NCI-H510A (cell line): ENCODE measurements at places on chromosomes 12 and 14.

DNA sequence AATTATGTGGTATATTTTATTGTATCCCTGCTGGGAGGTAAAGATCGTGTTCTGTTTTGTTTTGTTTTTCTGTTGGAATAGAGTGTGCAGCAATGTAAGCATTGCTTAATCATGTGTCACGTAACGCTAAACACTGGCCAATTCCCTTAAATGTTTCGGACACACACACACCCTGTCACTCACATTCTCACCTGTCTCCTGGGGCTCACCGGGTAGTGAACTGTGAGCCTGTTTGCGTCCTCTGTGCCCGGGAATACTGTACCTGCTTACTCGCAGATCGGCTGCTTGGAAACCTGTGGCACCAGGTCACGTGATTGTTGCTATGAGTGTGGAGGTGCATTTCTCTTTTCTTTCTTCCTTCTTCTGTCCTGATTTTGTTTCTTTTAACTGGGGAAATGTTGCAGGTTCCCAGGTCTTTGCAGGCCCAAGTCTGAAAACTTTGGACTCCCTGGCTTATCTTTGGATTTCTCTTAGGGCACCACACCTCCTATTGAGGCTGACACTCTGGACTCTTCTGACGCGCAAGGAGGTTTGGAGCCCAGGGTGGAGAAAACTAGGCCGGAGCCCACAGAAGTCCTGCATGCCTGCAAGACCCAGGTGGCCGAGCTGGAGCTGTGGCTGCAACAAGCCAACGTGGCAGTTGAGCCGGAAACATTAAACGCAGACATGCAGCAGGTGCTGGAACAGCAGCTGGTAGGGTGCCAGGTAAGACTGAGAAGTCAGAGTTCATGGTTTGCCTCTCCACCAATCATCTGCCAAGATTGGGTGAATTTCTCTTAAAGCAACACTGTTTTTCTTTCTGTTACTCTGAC lies 181.1 kb downstream of the ESR2 start:
- DNase-seq: peak; percentile 54

GRCh38 chr12:124278389-124279101 lies 16.3 kb upstream of the RFLNA start:
- DNase-seq: peak; percentile 55

GRCh38 chr14:96581902-96582301 lies 79.7 kb downstream of the PAPOLA start:
- no peak for DNase-seq

- DNase-seq: no peak
Observed at GRCh38 chr14:24434036-24434435, 4.3 kb downstream of the KHNYN start.

GRCh38 chr12:53775478-53776145 lies 23.8 kb upstream of the CISTR start:
- DNase-seq: no peak

- no peak for DNase-seq
Observed at GRCh38 chr12:4277857-4278256, 4.3 kb downstream of the CCND2 start.

- no peak for DNase-seq
Observed at GRCh38 chr12:51369581-51369980, 21.6 kb downstream of the GALNT6 start.

GRCh38 chr12:131422744-131423143 lies 288.1 kb upstream of the SFSWAP start:
- DNase-seq: no peak

- no peak for DNase-seq
Observed at GRCh38 chr14:75654127-75654732, 6.4 kb downstream of the ERG28 start.

GRCh38 chr14:52112336-52113018 lies 43.6 kb upstream of the NID2 start:
- no peak for DNase-seq

DNA sequence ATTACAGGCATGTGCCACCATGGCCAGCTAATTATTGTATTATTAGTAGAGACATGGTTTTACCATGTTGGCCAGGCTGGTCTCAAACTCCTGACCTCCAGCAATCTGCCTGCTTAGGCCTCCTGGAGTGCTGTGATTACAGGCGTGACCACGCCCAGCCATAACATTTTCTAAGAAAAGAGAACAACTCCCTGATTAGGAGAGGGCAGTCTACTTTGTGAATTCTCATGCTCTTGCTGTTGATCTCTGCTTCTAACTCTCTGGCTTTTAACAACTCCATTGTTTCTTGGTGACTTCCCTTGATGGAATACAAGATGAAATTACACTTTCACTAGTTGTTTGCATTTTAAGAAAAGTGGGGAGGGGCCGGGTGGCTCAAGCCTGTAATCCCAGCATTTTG lies 33.6 kb downstream of the SSH1 start:
- no peak for DNase-seq

- DNase-seq: no peak
Observed at GRCh38 chr12:47725893-47726292, 603 bp upstream of the ENDOU start.

DNA sequence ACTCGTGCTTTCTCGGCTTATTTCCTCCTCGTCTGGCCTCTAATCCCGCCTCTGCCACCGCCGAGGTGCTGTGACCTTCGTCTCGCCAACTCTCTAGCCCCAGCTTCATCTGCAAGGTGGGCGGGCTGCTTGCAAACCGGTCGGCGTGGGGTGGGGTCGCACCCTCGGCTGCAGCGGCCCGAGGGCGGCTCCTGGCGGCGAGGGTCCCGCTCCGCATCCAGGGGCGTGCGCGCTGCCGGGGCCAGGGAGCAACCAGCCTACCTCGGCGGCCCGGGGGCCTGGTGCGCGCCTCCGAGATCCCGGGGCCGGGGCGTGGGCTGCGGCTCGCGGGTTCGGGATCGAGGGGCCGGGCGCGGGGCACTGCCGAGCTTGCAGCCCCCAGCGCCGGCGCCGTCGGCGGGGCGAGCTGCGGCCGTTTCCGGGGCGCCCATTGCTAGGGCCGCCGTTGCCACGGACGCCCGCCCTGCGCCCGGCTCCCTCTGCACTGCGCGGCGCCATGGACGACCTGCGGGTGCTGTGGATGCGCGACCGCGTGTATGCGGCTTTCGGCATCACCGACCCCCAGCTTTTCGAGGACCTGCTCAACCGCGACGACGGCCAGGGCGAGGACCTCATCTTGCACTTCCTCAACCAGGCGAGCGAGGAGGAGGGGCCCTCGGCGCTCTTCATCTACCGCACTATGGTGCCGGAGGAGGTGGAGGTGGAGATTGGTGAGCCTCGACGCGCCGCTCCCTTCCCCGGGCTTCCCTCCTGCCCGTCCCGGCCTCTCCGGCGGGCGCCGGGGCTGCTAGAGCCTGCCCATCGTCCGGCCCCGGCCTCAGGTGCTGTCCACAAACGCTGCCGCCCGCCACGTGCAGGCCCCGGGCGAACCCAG lies at the start of gene DNAH10:
Gene DNAH10 (plus strand): TSS at position 461 of the 874 bp plus-strand sequence. CDS start 36 bp downstream, at position 497.
- DNase-seq: peak; percentile 65

- DNase-seq: no peak
Observed at GRCh38 chr12:18192119-18192518, 69.2 kb upstream of the PIK3C2G start.

DNA sequence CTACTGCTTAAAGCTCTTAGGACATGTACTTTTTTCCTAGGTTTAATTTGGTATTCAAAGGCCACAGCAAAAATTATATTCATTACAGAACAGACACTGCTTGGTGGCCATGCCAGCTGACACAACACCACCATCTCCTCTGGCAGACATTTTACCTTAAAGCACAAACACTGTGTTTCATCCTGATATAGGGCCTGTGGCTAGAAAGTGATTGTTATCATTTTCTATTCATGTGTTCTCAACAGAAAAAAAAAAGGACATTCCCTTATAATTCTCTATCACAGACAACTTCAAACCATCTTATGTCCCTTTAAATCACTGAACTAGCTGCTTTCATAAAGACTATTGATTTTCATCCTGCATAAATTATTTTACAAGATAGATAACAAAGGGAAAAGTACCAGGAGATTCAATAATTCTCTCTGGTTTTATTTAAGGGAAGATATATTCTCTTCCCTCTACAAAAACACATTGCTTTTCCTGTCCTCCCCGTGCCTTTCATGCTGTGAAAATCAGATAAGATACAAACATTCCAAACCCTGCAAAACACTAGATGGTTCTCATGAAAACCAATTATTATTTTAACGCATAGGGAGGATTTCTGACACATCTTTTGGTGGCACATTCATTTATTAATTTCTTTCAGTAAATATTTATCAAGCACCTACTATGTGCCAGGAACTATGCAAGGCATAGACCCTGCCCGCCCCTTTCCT lies 139.3 kb upstream of the TMCC3 start:
- no peak for DNase-seq

DNA sequence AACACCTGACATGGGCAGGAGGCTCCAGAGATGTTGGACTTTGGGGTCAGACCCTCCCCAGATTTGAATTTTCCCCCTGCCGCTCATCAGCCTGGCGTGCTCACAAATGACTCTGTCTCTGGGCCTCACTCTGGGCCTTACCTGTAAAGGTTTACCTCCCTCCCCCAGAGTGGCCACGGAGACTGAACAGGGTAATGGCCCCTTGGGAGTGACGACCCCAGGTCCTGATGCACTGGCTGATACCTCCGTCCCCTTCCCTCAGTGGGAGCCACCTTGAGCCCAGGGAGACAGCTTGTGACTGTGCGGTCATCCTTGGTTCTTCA lies 7.0 kb downstream of the SLC25A29 start:
- DNase-seq: no peak

DNA sequence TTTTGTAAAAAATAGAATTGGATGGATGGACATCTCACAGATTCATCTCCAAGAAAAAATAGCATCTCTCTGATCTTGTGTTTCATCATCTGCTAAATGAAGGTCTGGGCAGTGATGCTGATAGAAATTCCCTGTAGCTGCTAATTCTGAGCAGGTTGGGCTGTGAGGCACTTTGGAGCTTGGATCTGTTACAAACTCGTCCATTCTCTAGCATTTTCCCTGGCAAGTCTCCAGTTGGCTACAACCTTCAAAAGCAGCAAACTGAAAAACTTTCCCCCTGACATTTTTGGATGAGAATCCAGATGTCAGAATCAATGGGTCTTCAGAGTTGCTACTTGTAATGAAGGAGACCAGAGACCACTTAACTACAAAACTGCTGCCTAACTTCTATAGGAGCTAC lies 72.7 kb downstream of the TPH2 start:
- DNase-seq: no peak

DNA sequence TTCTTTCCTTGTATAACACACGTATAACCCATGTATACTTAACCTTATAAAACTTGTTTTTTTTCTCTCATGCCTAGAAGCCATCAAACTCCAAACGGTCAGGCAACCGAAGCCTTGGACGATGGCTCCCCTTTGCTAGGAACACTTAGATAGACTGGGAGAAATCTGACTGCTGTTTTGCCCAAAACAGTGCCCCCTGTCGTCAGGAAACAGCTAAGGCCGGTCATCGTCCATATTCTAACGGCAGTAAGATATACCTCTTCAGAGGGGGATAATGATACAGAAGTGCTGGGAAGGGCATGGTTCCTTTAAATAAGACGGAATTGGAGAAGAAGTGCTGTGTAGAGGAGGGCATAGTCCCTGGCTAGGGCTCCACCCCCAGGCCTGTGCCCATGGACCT lies 130.5 kb downstream of the SLC41A2 start:
- no peak for DNase-seq

DNA sequence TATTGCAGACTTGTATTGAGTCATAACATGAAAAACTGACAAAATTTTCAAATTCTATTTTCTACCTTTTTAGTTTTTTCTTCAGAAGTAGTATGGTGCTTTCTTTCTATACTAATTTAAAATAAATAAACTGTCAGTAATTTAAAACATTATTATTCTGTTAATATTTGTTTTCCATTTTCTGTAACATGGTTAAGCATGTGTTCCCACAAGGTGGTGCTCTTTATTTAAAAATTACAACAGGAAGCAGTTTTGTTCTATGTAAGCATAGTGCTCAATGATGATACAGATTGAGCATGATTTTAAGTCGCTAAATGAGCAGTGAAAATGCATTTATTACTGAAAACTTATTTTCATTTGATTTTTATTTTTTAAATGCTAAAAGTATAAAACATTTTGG lies 114.6 kb downstream of the PPFIA2 start:
- DNase-seq: peak; percentile 13

- DNase-seq: no peak
Observed at GRCh38 chr12:5593086-5593485, 161.2 kb downstream of the NTF3 start.

- peak; percentile 62 for DNase-seq
Observed at GRCh38 chr14:38866461-38866860, 236.6 kb downstream of the SEC23A start.

DNA sequence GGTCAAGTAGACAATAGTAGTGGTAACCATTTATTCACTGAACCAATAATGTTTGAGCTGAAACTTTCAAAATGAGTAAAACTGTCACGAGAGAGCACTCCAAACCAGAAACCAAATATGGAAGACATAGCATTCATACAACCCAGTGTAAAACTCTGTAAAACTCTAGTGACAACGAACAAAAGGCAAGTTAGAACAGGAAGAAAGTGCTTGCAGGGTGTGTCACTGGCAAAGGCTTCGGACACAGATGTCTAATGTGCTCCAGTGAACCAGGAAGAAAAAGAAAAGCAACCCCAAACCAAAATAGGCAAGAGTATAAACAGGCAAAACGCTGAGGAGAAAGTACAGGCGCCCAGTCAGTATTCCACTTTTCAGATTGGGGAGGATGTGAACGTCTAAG lies 79.3 kb upstream of the FZD10 start:
- no peak for DNase-seq

- DNase-seq: no peak
Observed at GRCh38 chr14:51331486-51332367, 91.7 kb downstream of the TMX1 start.

- no peak for DNase-seq
Observed at GRCh38 chr14:101246894-101247841, 314.1 kb upstream of the DIO3 start.

- no peak for DNase-seq
Observed at GRCh38 chr12:109927622-109928021, 27.5 kb downstream of the TCHP start.

DNA sequence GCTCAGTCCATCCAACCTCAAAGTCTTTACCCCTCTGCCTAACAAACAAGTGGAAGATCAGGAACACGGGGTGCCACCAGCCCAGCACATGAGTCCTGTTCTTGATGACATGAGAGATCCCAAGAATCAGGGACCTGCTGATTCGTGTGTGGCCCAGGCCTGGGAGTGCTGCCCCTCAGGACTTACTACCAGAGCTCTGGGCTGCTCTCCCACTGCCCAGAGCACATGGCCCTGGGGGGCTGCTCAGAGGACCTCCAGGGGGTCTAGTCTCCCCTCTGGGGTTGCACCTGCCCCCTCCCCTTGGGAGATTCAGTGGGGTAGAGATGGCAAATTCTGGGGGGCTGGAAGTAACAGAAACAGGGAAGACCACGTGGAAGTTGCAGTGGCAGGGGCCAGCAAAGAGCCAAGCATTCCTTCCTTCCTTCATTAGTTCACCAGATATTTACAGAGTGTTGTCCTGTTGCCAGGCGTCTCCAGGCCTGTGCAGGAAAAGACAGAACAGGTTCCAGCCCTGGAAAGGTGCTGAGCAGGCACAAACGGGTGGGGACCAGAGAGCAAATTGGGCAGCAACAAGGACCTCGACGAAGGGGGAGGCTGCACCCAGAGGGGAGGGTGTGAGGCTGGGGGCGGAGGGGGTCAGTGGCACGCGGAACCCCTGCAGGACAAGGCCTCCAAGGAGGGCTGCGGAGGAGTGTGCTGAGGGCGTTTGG lies 45.1 kb upstream of the MEG3 start:
- DNase-seq: no peak

GRCh38 chr14:24133735-24134134 lies 2.3 kb upstream of the PSME1 start:
- no peak for DNase-seq

GRCh38 chr12:89884416-89884898 lies 175.8 kb upstream of the ATP2B1 start:
- DNase-seq: no peak
